ENCODE measurements at places on chromosomes 6 and 20.
A peak's percentile ranks its signal among the peaks of the same experiment; 100 is the strongest.

DNA sequence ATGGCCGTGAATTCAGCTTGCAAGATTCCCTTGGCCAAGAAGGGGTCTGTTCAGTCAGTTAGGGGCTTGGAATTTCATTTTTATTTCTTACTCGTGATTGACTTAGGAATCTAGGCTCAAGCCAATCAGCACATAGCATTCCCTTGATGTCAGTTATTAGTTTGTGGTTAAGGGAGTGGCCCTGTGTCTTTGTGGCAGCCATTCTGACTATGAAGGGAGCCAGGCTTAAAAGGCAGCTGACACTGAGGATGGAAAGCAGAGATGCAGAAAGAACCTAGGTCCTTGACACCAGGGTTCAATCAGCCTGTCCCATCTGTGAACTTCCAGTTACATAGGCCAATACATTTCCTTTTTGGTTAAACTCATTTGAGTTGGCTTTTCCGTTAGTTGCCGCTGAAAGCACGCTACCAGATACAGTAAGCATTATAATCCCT lies 48.1 kb downstream of the MCUR1 start:
- no peak for DNase-seq

DNA sequence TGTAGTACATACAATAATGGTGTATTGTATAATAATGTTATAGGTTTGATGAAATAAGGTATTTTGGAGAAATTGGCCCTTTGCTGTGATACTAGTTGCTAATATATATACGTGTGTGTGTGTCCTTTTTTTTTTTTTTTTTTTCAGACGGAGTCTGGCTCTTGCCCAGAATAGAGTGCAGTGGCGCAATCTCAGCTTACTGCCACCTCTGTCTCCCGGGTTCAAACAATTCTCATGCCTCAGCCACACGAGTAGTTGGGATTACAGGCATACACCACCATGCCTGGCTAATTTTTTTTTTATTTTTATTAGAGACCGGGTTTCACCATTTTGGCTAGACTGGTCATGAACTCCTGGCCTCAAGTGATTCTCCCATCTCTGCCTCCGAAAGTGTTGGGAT lies 23.3 kb downstream of the SENP6 start:
- DNase-seq = no peak

DNA sequence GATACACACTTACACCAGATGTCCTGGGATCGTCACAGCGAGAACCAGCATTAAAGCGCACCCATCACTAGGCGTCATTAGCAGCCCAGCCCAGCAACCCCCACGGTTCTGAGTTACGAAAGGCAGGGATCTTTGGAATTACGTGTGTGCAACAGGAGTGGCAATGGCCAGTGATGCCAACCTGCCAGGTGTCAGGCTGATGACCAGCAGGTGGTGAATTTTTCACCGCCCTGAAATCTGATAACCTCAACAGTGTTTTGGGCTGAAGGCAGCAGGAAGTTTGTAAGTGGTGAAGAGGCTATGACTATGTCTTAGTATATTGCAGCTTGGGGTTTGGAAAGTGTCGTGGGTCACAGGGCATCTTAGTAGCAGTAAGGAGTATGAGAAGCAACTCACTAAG lies 166.1 kb downstream of the TMEM242 start:
- no peak for DNase-seq

DNA sequence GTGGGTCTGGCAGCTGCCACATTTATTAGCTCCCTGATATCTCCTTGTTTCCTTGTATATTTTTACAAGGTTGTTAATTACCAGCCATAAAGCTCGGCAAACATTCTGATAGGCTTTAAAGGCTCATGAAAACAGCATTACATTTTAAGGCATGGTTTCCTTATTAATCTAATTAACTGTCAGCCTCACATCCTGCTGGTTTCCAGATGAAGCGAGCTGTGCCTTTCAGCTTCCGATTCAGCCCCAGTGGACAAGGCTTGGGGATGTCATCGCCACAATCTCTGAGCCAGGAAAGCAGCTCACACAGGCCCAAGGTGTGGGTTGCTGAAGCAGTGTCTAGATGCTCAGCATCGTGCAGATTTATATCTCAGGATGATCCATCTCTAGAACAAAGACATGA lies 66.0 kb upstream of the RALY start:
- no peak for DNase-seq

DNA sequence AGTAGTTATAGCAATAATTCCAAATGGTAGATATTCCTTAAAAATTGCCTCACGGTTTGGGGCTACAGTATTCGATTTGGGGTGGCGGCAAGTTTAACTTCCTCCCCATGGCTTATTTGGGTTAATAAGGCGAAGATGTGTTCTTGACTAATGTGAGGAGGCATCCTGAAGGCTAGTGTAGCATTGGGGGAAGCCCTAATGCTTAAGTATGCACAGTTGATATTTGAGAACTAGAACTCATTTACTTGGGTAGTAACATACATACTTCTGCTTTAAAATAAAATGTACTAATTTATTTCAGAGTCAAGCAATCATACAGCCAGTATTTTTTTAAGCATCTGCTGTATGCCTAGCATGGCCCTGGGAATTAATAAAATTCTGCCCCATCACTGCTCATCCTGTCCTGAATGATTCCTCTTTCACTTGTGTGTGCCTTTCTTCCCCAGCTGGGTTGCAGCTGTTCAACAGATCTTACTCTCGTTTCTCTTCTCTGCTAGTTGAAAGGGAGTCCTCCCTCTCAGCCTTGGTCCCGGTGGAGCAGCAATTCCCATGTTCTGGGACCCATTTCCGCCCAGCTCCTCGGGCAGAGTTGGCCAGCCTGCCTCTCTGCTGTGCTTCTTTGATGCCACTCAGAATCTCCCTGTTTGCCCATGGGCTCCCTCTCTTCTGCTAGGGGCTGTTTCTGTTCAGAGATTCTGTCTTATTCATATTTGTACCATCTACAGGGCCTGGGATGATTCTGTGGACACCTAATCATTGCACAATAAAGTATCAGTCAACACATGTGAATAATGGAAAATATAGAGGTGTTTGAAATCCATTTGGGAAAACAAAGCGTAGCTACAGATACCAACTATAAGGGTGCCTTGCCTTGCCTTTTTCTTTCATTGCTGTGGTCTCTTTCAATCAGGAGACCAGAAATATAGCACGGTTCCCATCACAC lies 104.8 kb downstream of the ARID1B start:
- no peak for DNase-seq

DNA sequence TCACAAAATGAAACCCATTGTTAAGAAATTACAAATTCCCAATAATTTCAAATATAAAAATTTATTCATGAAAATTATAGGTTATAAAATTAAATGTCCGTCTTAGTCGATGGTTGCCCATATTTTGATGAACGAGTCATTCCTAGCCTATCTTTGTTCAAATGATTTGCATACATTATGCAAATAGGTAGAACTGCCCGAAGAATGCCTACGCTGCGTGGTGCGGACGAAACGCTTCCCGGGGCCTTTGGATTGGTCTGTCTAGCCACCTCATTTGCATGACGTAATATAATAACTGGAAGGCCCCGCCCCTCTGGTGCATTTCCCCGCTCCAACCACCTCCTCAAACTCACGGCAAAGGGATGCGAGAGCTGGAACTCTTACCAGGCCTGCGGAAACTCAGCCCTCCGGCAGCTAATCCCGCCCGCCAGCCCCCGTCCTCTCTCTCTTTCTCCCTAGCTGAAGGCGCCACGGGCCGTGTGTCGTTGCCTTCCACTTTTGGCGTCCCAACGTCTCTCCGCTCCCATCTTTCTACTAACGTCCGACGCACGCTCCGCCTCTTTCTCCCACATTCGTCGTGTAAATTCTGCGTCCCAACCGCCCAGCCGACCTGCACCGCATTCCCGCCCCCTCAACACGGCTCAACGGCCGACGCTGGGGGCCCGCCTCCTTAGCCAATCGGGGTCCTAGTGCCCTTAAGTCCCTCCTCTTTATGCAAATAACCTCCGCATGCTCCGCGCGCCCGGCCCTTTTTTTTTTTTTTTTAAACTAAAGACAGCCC lies 520 bp upstream of the PRRC2A start:
- DNase-seq = peak; percentile 95

- no peak for DNase-seq
Observed at GRCh38 chr6:39791311-39791710, 865 bp upstream of the DAAM2 start.

Measured in activated T-helper 9 cell treated with anti-CD3 and anti-CD28 coated beads, Interleukin-2, amount 50 U/mL, for 16 hours (primary cell).